Stimulated activated CD4-positive, alpha-beta T cell treated with anti-CD3 and anti-CD28 coated beads, Interleukin-1b, Interleukin-23, amount 100 ng/mL, for 1 hour (primary cell): ENCODE measurements at places on chromosomes 13 and 19.

GRCh38 chr13:110006304-110006703, 219.9 kb upstream of the IRS2 start:
- DNase-seq, result no peak

DNA sequence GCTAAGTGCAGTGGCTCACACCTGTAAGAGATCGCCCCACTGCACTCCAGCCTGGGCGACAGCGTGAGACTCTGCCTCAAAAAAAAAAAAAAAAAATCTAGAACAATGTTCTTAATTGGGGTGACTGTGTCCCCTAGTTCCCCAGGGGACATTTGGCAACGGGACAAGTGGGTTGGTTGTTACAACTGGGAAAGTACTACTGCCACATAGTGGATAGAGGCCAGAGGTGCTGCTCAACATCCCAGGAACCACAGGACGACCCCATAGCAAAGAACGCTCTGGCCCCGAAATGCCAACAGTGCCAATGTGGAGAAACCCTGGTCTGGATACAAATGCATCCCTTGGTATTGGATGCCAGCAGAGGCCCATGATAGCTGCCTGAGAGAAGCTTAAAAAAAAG, 11.8 kb downstream of the NLRP12 start:
- DNase-seq, result no peak

- no peak for DNase-seq
Measured at GRCh38 chr13:78875792-78876580, 217.0 kb upstream of the OBI1 start.

- DNase-seq, result no peak
Measured at GRCh38 chr13:70523622-70524021, 415.4 kb upstream of the KLHL1 start.

- DNase-seq, result no peak
Measured at GRCh38 chr19:43765109-43765876, 10.5 kb upstream of the SMG9 start.
